NCI-H1092 treated with DMSO at 0.1 percent for 48 hours (cell line): ENCODE measurements at places on chromosomes 3 and 15.

DNA sequence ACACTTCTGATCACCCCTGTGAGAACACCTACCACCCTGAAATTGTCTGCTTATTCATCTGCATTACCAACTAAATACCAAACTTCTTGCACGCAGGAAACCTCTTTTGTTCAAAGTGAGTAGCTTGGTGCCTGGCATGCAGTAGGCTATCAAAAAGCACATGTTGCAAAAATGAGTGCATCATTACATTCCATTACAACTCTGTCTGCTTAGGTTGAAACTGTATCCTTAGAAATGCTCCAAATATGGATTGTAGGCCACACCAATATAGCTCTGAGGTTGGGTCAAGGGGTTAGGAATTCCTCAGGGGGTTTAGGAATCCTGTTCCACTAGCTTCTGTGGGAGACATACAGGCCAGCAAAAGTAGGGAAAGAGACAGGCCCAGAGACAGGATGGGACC lies 107.2 kb downstream of the THRB start:
- no peak for DNase-seq

DNA sequence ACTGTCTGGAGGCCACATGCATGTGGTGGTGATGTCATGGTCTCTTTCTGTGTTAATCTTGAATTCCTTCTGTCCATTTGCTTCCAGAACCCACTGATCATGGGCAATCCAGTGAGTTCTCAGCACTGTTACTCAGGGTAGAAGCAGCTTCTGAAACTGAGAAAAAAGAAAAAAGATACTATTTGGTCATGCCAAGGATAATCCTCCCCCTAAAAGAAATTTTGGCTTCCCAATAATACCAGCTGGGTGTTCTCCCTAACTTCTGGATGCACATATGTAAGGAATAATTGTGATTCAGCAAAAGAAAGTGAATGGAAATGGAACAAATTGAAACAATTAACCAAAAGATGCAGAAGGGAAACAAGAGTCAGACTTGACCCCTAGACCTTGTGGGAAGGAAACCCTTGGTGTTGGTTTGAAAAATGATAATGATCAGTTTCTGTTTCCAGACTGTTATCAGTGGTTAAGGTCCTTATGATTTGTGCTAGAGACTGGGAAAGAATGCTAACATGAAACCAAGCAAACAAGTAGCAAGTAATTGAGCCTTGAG lies 92.3 kb downstream of the RBMS3 start:
- no peak for DNase-seq

GRCh38 chr15:67116742-67117141 lies 51.3 kb downstream of the SMAD3 start:
- no peak for DNase-seq

- DNase-seq: no peak
Observed at GRCh38 chr15:79562899-79563298, 130.8 kb downstream of the MINAR1 start.

DNA sequence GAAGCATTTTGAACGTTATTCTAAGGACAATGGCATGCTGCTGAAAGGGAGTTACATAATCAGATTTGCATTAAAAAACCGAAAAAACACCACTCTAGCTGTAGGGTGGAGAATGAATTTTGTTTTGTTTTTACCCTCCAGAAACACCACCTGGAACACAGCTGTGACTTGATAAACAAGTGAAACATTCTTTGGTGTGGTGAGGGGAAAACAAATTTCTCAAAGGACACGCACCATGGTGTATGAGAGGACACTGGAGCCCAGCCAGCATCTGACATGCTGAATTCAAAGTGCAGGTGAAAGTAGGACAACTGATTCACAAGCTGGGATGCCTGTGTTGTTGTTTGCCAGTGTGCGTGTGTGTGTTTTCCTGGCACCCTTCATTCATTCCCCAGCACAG lies 554.5 kb upstream of the TBL1XR1 start:
- DNase-seq: no peak

- no peak for DNase-seq
Observed at GRCh38 chr3:151931171-151931570, 57.7 kb downstream of the SUCNR1 start.

GRCh38 chr3:169659096-169659819 lies 4.3 kb downstream of the MECOM start:
- DNase-seq: no peak

GRCh38 chr3:119937229-119937628 lies 155.3 kb downstream of the NR1I2 start:
- no peak for DNase-seq

DNA sequence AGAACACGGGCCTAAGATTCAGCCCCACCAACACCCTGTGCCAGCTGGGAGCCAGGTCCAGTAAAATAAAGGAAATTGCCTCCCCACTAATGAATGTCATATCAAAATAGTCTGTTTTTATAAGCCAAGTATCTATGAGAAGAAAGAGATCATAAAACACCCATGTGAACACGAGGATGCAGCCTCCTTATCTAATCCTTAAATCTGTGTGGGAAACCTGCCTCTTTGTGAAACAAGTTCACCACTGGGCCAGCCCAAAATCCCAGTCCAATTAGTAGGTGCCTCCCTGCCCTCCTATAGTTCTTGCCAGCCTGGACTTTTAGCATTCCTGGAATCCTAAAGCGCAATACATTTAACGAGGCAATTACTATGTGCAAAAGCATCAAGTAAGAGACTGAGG lies 42.0 kb downstream of the SCAPER start:
- DNase-seq: no peak

DNA sequence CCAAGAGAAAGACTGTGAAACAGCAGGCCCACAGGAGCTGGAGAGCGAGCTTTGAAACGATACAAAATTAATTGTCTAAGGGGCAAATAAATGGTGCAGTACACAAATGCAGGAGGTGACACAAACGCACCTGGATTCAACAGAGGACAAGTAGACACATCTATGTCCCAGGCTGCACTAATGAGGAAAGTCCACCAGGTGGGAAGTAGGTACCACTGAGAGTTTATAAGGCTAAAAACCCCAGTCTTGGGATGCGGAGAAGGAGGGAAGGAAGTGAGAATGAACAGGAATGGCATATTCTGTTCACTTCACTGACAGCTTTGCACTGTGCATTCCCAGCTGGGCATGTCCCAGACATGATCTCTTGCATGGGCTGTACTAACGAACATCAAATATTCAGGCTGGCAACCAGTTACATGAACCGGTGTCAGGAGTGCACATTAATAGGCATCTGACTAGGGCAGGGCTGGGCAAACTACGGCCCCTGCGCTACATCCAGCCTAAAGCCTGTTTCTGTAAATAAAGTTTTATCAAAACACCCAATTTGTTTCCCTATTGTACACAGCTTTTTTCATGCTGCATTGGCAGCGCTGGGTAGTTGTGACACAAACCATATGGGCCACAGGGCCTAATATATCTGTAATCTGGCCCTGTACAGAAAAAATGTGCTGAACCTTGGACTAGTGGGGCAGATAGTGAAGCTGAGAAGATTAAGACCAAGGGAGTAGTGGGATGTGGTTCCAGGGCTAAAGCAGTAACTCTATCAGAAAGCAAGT lies 107.0 kb downstream of the IGF2BP2 start:
- DNase-seq: no peak

- no peak for DNase-seq
Observed at GRCh38 chr3:43022121-43022520, 43.0 kb downstream of the GASK1A start.
